ENCODE measurements at places on chromosomes 3 and 15.

DNA sequence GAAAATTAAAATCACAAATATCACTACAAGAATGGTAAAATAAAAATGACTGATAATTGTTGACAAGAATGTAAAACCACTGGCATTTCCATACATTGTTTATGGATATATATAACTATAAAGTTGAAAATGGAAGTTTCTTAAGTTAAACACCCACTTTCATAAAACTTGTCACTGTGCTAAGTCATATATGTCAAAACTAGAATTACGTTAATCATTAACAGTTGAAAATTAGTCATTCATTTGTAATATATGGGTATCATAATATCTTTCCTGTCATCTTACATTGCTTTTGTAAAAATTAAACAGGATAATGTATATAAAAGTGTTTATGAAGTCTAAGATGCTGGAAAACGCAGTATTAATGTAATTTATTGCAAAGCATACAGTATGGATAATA is 1398.6 kb upstream of the ALCAM start:
- DNase-seq = no peak

GRCh38 chr15:96733721-96734120 is 403.2 kb downstream of the NR2F2 start:
- DNase-seq = no peak

- DNase-seq = no peak
Observed at GRCh38 chr3:87260270-87260669, 16.1 kb downstream of the POU1F1 start.

DNA sequence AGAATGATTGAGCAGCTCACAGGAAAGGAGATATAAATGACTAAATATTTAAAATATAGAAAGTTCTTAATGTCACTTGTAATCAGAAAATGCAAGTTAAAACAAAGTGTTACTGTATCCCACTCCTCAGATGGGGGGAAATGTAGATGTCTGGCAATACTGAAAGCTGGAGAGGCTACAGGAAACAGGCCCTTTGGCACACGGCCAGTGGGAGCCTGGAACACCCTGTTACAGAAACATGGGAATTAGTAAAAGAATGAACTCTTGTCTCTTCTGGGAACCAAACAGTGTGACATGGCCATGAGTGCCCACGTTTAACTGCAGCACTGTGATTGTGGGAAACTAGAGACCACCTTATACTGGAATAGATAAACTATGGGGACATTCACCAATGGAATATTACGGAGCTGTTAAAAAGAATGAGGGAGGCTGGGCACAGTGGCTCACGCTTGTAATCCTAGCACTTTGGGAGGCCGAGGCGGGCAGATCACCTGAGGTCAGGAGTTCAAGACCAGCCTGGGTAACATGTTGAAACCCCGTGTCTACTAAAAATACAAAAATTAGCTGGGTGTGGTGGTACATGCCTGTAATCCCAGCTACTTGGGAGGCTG is 50.2 kb downstream of the CDCP1 start:
- DNase-seq = no peak

- DNase-seq = no peak
Observed at GRCh38 chr3:193977622-193978021, 158.3 kb upstream of the HES1 start.

DNA sequence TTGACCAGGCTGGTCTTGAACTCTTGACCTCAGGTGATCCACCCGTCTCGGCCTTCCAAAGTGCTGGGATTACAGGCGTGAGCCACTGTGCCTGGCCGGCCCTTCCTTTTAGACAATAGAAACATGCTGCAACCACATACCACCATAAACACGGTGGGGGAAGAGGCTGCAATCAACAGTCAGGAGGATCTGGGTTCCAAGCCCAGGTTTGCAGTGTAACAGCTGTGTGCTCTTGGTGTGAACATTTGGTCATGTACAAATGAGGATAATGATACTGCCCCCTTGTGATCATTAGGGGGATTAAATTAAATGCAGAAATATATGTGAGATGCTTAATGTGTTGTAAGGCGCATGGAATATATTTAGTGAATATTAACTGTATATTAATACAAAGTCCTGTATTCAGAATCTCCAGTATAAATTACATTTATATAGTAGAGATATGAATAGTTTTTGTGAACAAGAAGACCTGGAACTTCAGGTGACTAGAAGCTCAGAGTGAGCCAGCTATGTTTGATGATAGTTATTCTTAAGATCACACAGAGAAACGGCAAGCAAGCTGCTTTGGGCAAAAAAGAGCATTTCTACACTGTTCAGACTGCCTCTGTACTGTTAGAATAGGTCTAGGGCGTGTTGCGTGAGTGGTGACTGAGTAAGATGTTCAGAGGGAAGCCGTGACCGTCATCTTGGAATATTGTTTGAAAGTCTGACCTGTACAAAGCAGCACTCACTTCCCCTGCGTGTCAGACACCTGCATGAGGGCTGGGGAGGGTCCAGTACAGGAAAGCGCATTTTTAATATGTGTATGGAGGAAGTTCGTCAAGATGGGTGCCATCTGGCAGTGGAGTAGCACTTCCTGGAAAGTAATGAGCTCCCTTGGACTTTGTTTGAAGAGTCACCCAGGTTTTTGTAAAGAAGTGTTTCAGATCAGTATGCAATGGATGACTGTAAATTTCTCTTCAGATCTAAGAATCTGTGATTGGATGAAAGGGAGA is 125.8 kb downstream of the PGPEP1L start:
- no peak for DNase-seq

- DNase-seq = no peak
Observed at GRCh38 chr3:142652826-142653292, 56.7 kb downstream of the PLS1 start.

DNA sequence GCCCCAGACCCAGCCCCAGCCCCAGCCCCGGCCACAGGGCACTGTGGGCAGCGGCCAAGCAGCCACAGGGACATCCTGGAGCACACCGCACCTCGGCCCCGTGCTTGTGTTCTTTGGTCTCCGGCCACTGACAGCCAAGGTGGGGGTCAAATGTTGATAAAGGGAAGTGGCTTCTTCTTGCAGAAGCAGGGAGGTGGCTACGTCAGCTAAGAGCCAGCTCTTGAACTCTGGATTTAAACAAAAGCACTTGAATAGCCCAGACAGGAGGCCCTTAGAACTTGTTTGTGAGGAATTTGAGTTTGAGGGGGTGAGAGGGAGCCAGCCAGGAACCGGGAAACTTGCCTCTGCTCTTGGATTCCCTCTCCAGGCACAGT is 135.8 kb upstream of the ABHD17C start:
- DNase-seq = no peak

DNA sequence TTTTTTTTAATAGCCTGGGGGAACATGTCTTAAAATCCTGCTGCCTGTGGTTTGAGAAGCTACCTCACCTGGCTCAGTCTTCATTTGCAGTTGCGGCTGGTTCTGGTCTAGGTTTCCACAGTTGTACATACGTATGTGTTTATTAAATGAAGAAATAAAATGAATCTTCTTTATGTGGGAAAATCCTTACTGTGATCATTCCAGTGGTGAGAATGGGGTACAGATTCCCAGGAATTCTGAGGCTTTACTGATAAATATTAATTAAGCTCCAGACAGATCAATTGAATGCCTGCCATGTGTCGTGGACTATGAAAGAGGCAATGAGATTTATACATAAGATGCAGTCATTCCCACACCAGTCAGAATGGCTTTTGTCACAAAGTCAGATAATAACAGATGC is 356.1 kb upstream of the GRM7 start:
- no peak for DNase-seq

DNA sequence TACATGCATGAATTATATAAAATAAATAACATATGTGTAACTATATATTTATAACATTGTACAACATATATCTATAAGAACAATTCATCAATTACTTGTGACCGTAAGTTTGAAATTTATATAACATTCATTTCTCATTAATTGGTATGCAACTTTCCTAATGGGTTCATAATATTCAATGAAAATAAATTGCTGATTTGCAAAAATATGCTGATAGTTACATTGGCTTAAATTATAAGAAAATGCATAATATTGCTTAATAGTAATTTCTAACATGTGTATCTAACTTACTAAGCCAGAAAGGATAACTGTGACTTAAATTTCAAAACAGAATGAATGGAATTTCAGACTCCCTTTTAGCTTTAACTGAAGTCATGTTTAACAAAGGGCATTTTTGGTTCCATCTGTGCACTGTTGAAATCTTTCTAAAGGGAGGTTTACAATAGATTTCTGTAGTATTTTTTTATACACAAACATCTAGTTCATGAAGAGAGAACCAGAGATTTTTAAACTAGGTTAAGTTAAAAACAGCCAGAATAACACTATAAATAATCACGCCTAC is 310.9 kb downstream of the TBC1D5 start:
- no peak for DNase-seq

Data from non-pigmented ciliary epithelial cell (primary cell).